ENCODE measurements at places on chromosomes 4 and X. TPM values are rescaled to one million over a fixed set of nuclear protein-coding genes. Genes with fewer than 3 reads are reported as not detected.

The FAM47A gene
- not detected for total RNA-seq

The USP38 gene
- 17.1 TPM for total RNA-seq

The COX7B gene
- 127 TPM for total RNA-seq

The HERC5 gene
- total RNA-seq: 9.6 TPM

The IQSEC2 gene
- total RNA-seq: 27.4 TPM

The OPRPN gene
- not detected for total RNA-seq

The ADH1A gene
- 2.7 TPM for total RNA-seq

The MAP3K15 gene
- 0.16 TPM for total RNA-seq

The HSFX1 gene
- 3.5 TPM for total RNA-seq

- no peaks in the 10 kb centered on the region for H3K4me1 ChIP-seq
- H3K27ac ChIP-seq: no peak overlapping the region
- no peaks in the 10 kb centered on the region for H3K27me3 ChIP-seq
These were observed 295.4 kb upstream of the STS start for GRCh38 chrX:6852121-6852520.

- no peak overlapping the region for H3K27ac ChIP-seq
- H3K4me3 ChIP-seq: no peak overlapping the region
- no peak for DNase-seq
- H3K27me3 ChIP-seq: no peaks in the 10 kb centered on the region
These were observed 1161.3 kb downstream of the C4orf33 start for GRCh38 chr4:130257271-130257670.

- H3K36me3 ChIP-seq: no peaks in the 10 kb centered on the region
- DNase-seq: peak; percentile 22
- H3K27ac ChIP-seq: no peak overlapping the region
- H3K4me3 ChIP-seq: no peak overlapping the region
- no peaks in the 10 kb centered on the region for H3K4me1 ChIP-seq
These were observed 2.7 kb upstream of the SORCS2 start for GRCh38 chr4:7189475-7190277.

DNA sequence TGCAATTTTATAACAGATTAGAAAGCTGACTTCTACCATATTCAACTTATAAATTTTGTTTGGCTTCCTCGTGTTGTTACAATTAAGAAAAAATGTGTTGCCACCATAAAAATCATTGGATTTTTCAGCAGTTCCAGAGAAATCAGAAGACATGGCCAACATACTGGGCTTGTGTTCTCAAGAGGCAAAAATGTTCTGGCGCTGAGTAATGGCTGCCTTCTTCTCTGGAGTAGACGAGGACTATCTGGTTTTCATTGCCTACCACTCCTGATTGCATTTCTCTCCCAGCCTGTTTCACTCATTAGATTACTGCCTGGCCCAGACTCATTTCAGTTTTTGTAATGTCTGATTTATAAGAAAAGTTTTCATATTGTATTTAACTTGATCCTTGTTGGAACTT lies 122.3 kb downstream of the ARHGAP10 start:
- no peaks in the 10 kb centered on the region for H3K27me3 ChIP-seq
- H3K27ac ChIP-seq: peak overlapping the region; percentile 57
- no peak overlapping the region for H3K4me3 ChIP-seq
- DNase-seq: no peak
- no peaks in the 10 kb centered on the region for H3K4me1 ChIP-seq

GRCh38 chrX:153875391-153876111 lies 10.4 kb downstream of the L1CAM start:
- no peak overlapping the region for H3K27ac ChIP-seq
- DNase-seq: no peak
- no peak overlapping the region for H3K4me3 ChIP-seq
- H3K27me3 ChIP-seq: no peaks in the 10 kb centered on the region

DNA sequence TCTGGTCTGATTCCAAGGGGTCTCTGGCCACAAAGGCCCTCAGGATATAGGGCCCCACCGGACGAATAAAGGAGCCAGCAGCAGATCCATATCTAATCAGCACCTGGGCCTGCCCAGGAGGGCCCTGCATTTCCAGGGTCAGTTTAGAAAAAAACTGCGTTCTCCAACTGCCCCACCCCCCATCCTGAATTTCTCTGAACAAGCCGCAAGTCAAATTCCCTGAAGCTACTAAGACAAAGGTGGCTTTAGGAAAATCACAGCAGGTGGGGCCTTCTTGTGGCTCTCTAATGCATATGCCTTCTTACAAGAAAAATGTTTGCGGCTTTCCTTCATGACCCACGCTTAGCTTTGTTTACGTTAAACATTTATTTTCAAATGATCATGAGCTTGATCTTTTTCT lies 76.6 kb downstream of the MBNL3 start:
- H3K27me3 ChIP-seq: no peaks in the 10 kb centered on the region
- no peak overlapping the region for H3K27ac ChIP-seq
- H3K4me3 ChIP-seq: no peak overlapping the region
- no peak for DNase-seq
- no peaks in the 10 kb centered on the region for H3K36me3 ChIP-seq

GRCh38 chr4:18957716-18958115 lies 936.2 kb upstream of the LCORL start:
- H3K36me3 ChIP-seq: no peaks in the 10 kb centered on the region
- no peak for DNase-seq
- no peaks in the 10 kb centered on the region for H3K4me1 ChIP-seq
- H3K4me3 ChIP-seq: no peak overlapping the region

DNA sequence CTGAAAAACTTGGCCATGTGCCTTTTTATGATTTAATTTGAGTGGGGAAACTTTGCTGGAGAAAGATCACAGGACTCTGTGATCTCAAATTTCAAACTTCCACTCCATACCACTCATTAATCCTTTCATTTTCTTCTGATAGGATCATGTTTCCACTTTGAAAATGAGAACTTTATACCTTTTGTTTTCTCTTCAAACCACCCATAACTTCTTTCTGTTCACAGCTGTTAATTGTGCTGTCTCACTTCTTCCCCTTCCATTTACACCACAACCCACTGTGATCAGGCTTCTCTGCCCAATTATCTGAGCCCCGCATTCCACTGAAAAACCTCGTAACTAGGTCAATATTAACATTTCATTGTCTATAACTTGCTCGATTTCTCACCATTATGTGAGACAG lies 47.0 kb upstream of the ARSJ start:
- H3K27ac ChIP-seq: no peak overlapping the region
- H3K4me3 ChIP-seq: no peak overlapping the region
- H3K27me3 ChIP-seq: no peaks in the 10 kb centered on the region
- no peaks in the 10 kb centered on the region for H3K36me3 ChIP-seq
- no peak for DNase-seq
- no peaks in the 10 kb centered on the region for H3K4me1 ChIP-seq

DNA sequence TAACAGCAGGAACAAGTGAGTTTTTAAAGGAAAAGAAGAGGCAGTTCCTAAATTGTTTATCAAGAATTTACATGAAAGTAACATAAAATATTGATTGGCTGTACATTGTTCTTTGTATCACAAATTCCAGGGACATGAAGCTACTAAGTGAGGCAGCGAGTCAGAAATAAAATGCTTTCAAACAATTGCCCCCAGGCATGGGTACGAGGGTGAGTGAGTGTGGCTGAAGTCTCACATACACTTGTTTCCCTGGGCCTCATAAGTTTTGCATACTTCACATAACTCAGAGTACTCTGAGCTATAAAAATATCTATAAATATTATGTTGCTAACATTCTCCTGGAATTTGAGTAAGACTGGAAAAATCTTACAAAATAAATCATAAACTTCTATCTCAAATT lies 511.6 kb upstream of the PRKX start:
- no peaks in the 10 kb centered on the region for H3K27me3 ChIP-seq
- no peaks in the 10 kb centered on the region for H3K36me3 ChIP-seq
- H3K4me1 ChIP-seq: no peaks in the 10 kb centered on the region
- H3K27ac ChIP-seq: no peak overlapping the region

DNA sequence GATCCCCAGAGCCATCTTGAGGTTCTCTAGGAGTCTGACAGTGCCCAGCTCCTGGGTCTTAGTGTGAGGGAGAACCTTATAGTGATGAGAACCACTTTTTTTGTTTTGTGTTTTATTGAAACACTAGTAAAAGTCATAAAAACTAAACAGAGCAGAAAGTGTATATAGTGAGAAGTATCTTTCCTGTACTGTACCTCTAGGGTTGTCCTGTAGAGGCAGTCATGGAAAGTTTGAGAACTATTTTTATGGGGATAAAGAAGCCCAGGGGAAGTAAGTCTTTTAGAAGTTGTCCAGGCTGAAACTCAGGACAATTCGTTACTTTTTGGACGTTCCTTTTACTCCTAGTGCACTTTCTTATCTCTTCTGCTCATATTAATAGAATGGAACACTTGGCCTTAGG lies 40.9 kb downstream of the ADH5 start:
- no peak overlapping the region for H3K27ac ChIP-seq
- H3K36me3 ChIP-seq: peaks cover 2% of the 10 kb centered on the region
- DNase-seq: no peak
- no peaks in the 10 kb centered on the region for H3K27me3 ChIP-seq

DNA sequence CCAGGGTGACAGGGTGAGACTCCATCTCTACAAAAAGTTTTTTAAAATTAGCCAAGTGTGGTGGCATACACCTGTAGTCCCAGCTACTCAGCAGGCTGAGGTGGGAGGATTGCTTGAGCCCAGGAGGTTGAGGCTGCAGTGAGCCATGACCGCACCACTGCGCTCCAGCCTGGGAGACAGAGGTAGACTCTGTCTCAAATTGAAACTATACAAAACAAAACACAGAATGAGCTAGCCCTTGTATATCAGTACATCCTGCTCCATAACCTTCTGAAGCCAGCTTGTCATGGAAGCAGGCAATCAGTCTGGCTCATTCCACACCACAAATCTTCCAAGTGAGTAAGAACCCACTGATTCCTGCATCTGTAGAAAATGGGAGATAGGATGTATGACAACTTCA lies 49.0 kb downstream of the CD99L2 start:
- no peaks in the 10 kb centered on the region for H3K27me3 ChIP-seq
- H3K36me3 ChIP-seq: no peaks in the 10 kb centered on the region
- H3K27ac ChIP-seq: no peak overlapping the region
- no peaks in the 10 kb centered on the region for H3K4me1 ChIP-seq

DNA sequence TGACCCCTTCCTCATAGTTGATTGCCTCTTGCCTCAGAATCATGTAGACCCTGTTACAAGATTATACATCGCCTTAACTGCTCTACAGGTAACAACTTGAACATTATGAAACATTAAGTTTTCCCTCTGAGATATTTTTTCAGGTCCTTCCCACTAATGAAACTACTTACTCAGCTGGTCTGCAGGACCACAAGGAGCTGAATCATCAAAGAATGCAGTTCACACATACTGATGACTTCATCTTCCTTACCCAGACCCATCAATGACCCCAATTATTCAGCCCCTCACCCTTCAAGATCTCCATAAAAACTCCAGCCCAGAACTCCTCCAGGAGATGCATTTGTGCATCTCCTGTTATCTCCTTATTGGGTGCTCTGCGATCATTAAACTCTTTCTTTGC lies 720.9 kb downstream of the RAPGEF2 start:
- H3K4me1 ChIP-seq: no peaks in the 10 kb centered on the region
- no peak for DNase-seq
- no peak overlapping the region for H3K27ac ChIP-seq
- no peaks in the 10 kb centered on the region for H3K27me3 ChIP-seq

- H3K4me3 ChIP-seq: no peak overlapping the region
- H3K27ac ChIP-seq: no peak overlapping the region
- no peaks in the 10 kb centered on the region for H3K27me3 ChIP-seq
- H3K36me3 ChIP-seq: no peaks in the 10 kb centered on the region
- no peak for DNase-seq
These were observed 75.9 kb upstream of the CPEB2 start for GRCh38 chr4:14926368-14926767.

DNA sequence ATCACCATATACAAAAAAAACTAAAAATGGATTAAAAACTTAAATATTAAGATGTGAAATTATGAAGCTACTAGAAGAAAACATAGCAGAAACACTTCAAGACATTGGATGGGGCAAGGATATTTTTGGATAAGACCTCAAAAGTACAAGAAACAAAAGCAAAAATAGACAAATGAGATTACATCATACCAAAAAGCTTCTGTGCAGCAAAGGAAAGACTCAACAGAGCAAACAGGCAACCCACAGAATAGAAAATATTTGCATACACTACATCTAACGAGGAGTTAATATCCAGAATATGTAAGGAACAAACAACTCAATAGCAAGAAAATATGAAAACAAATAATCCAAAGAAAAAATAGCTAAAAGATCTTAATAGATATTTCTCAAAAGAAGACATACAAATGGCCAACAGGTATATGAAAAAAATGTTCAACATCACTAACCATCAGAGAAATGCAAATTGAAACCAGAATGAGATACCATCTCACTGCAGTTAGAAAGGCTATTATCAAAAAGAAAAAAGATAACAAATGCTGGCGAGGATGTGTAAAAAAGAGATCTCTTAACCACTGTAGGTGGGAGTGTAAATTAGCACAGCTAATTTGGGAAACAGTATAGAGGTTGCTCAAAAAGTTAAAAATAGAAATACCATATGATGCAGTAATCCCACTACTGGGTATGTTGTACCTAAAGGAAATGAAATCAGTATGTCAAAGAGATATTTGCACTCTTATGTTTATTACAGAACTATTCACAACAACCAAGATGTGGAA lies 17.8 kb upstream of the LRCH2 start:
- no peaks in the 10 kb centered on the region for H3K27me3 ChIP-seq
- no peaks in the 10 kb centered on the region for H3K36me3 ChIP-seq
- H3K4me3 ChIP-seq: no peak overlapping the region
- DNase-seq: no peak

DNA sequence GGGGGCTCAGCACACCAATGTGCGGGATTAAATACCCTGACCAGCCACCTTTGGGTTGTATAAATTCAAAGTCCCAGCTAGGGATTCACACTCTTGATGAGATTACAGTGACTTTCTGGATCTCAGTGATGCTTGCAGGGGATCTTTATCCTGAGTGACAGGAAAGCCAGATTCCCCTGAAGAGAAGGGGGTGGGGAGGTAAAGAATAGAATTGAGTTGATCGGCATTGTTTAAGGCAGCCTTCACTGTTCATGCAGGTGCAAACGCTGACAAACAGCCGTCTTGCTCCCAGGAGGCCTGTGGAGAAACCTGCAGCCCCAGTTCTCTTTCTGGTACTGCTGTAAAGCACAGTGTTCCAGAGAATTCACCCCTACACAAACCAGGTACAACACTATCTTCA lies 19.0 kb downstream of the CXXC4 start:
- no peaks in the 10 kb centered on the region for H3K27me3 ChIP-seq
- no peaks in the 10 kb centered on the region for H3K4me1 ChIP-seq
- no peak overlapping the region for H3K4me3 ChIP-seq
- no peaks in the 10 kb centered on the region for H3K36me3 ChIP-seq
- no peak overlapping the region for H3K27ac ChIP-seq
- DNase-seq: no peak
